ENCODE measurements at places on chromosomes 1 and 21.

GRCh38 chr1:91564888-91565701 is 64.4 kb downstream of the CDC7 start:
- no peak for DNase-seq

GRCh38 chr1:226942392-226942791 is 2.3 kb downstream of the COQ8A start:
- DNase-seq: no peak

DNA sequence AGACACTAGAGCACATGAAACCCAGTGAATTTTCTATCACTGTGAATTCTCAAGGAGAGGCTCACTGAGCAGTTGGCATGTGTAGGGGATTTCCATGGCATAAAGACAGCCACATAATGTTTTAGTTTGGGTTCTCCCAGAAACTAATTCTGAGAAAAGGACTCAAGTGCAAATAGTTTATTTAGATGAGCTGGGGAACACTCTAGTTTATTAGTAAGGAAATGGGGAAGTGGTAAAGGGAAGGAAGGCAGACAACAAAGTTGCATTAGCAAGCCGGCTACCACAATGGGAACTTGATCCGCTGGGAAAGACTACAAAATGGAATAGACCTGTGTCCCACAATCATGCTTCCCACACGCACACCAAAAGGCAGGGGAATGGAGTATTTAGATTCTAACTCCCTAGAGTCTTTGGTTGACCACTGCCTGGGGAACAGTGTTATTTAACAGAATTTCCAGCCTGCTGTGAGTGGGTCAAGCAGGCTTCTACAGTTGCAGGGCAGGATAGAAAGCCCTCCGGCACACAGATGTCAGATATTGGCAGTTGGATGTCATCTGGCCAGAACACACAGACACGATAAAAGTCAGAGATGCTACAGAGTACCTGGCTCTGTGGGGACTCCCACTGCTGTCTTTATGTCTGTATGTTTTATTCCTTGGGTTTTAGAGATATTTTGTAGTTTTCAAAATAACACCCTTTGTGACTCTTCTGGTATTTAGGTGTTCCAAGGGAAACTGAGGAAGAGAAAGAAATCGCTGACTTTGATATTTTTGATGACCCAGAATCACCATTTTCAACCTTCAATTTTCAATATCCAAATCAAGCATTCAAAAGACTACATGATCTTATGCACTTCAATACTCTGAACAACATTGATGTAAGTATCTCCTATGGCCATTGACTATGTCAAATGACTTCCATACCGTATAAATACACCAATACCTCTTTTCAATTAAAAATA is 150.1 kb downstream of the PLA2G4A start:
- DNase-seq: no peak

DNA sequence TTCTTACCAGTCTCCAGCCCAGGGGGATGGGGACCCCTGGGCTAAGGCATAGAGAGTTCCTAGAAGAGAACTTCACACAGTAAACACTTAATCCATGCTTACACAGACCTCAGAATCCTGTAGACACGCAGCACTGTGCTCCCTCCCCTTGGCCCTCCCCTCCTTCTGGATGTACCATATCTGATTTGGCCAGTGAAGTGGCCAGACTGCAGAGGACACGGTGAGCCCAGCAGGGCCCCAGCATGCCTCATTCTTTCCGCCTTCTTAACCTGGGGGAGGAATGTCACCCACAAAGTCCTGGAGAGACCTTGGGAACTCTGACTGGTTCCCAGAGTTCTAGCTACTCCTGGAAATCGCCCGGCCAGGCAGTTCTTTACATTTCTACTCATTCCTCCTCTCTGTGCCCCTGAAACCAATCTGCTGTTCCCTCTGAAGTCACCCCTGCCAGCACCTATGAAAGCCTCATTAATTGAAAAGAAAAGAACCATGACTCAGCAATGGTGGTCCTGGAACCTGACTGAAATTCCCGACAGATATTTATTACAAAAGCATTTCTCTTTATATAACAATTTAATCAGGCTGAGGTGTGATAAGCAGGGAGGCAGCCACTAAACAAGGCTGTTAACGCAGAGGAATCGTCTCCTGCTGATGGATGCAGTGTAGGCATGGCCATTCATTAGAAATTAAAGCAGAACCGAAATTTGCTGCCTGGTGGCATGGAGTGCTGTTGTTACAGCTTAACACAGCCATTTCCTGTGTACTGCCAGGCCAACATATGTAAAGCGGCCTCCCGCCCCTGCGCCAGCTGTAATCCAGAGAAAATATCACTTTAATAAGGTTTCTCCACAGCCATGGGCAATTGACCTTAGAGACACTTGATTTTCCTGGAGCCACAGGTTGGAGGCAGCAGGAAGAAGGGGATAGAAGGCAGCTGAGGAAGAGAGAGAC is 74.6 kb upstream of the KCND3 start:
- DNase-seq: no peak

DNA sequence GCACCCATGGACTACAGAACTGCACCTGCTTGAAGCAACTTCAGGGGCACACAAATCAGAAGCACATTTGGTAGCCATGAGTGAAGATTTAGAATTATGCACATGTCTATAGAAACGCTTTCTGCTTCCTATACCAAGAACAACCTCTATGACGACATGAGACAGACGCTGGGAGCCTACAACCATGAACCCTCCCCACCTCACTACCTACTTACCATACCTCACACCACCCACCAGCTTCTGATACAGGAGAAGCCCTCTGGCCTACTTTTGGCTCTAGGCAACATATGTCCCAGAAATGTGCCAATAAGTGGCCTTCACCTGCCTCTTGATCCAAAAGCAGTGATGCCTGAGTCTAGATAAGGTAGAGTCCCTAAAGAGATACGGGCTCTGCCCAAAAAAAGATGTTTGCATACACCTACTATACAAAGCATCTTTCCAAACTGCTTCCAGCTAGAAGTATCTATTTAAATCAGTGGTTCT is 58.5 kb downstream of the SLC45A1 start:
- no peak for DNase-seq

DNA sequence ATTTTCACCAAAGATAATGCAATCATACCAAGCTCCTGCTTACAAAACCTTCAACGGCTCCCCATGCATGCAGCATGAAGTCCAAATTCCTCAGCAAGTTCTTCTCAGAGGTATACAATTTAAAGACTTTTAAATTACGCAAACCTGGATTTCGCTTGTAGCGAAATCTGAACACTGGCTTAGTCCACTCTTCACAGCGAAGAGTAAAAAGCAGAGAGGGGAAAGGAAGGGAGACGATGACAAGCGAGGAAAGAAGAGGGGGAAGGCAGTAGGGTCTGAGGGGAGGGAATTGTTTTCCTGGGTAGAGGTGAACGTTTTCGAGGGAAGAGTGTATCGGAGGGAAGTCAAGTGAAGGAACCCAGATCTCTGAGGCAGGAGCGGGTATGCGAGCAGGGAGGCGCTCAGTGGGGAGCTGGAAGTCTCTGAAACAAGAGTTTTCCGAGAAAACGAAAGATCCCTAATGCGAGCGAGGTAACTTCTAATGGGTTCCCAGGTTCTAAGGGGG is 790 bp downstream of the TESK2 start:
- DNase-seq: no peak

- DNase-seq: no peak
Observed at GRCh38 chr1:227299241-227299627, 19.1 kb downstream of the CDC42BPA start.

DNA sequence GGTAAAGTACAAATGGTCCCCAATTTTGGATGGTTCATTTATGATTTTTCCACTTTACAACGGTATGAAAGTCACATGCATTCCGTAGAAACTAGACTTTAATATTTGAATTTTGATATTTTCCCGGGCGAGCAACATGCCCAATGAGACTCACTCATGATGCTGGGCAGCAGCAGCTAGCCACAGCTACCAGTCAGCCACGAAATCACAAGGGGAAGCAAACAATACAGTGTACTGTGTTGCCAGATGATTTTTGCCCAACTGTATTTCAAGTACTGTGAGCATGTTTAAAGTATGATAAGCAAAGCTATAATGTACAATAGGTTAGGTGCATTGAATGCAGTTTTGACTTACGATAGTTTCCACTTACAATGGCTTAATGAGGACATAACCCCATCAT is 266.8 kb downstream of the VAV3 start:
- no peak for DNase-seq

- DNase-seq: no peak
Observed at GRCh38 chr1:87714278-87714677, 385.6 kb downstream of the LMO4 start.

GRCh38 chr1:14345946-14346550 is 252.4 kb upstream of the KAZN start:
- DNase-seq: no peak

DNA sequence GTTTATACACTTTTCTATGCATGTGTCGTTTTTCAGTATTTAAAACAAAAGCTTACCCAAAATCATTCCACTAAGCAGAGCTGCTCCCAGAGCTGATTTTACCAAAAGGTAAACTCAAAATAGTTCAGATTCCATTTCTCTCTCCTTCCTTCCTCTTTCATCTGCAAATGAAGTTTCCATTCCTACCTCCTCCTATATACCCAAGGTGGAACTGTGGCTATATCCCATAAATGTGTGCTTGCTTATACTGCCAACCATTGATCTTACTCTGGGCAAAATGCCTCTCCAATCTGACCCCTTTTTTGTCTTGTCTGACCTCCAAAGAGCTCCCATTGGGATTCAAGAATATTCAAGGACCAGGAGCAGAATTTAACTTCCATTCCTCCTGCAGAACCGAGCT is 9.5 kb downstream of the OLFML2B start:
- DNase-seq: no peak

GRCh38 chr1:226845624-226846023 is 24.8 kb upstream of the PSEN2 start:
- no peak for DNase-seq

DNA sequence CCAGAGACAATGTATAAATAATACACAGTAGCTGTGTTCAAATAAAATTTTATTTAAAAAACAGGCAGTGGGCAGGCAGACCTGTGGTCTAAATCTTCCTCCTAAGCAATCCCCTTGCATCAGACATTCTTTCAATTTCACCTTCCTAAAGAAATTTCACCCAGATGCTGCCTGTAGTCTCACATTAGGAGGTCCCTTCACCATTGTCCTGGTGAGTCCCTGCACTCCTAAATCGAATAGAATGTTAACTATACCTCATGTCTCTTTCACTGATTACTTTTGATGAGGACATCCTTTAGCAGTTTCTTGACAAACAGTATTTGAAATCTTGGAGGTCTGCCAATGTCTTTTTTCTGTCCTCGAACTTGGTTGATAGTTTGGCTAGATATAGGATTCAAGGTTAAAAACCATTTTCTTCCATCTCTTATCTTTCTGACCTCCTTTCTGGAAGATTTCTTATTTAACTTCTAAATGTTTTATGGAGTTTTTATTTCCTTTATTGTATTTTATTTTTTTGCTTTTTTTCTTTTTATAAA is 77.5 kb downstream of the LPGAT1 start:
- DNase-seq: no peak

GRCh38 chr1:40341491-40342380 is 24.6 kb upstream of the COL9A2 start:
- DNase-seq: no peak

GRCh38 chr1:205346956-205347574 is 9.7 kb downstream of the KLHDC8A start:
- DNase-seq: no peak

- DNase-seq: no peak
Observed at GRCh38 chr1:76029331-76029730, 45.2 kb upstream of the ST6GALNAC3 start.

DNA sequence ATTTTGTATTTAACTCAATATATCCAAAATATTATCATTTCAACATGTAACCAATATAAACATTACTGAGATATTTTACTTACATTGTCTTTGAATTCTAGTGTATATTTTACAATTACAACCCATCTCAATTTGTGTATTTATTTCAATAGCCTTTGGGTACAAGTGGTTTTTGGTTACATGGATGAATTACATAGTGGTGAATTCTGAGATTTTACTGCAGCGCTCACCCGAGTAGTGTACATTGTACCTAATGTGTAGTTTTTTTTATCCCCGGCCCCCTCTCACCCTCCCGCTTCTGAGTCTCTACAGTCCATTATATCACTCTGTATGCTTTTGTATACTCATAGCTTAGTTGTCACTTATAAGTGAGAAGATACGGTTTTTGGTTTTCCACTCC is 117.0 kb upstream of the GALNT2 start:
- DNase-seq: no peak

DNA sequence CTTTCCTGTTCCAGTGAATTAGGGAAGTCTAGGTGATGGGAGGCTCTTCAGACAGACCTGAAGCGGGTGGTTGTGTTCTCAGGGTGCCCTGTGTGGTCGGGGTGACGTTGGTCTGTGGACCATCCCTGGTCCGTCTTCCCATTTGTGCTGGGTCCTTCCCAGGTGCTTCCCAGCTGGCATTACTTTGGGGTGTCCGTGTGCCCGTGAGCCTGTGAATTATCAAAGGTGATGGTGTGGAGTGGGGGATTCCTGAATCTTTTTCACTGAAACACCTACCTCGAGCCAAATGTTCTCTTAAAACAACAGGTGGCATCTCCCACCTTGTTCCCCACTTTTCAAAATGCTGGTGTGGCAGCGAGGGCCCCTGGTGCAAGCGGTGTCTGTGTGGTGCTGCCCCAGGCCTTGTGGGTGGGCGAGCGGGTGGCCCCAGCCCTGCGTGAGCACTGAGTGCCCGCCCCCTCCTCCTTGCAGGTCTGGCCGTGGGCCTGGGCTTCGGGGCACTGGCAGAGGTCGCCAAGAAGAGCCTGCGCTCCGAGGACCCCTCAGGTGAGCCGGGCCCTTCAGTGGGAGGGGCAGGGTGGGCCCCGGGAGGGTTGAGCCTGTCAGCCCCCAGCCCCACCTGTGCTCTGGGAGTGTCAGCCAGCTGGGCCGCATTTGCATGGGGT is 37.0 kb downstream of the COQ8A start:
- no peak for DNase-seq

GRCh38 chr1:59625384-59625783 is 189.4 kb upstream of the HOOK1 start:
- DNase-seq: no peak

DNA sequence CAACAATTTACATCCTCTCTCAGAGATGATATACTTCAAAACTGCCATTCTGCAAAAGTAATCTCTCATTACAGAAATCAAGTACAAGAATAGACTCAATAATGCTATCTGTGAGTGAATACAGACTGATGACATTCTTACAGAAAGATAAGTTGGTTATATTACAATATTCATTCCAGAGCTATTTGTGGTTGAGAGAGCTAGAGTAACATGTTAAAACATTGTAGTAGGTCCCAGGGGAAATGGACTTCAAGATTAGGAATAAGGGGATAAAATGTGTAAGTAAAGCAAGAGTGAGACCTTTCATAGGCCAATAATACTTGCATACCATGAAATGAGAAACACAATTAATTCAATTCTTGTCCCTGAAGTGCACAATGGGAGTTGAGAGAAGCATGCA is 1.5 kb downstream of the F13B start:
- no peak for DNase-seq

DNA sequence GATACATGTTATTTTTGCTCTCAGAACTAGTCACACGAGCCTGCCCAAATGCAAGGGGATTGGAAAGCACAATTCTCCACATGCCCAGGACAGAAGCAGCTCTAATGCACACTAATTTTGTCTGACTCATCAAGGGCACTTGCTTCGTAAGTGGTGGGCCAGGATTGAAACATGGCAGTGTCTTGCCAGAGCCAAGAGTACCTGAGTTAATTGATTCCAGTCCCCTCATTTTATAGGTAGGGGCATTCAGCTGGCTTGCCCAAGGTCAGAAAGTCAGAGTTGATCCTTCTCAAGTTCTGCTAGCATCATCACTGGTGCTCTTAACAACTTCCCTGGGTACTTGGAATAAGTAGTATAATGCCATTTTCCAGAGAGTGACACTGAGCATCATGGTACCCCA is 356.1 kb downstream of the ZNF326 start:
- no peak for DNase-seq

Measured in right renal cortex interstitium (tissue), 3 donors.